ENCODE measurements at places on chromosomes 5 and 9.
A peak's percentile ranks its signal among the peaks of the same experiment; 100 is the strongest.

GRCh38 chr5:83204651-83205050 is 127.3 kb downstream of the XRCC4 start:
- DNase-seq = no peak

DNA sequence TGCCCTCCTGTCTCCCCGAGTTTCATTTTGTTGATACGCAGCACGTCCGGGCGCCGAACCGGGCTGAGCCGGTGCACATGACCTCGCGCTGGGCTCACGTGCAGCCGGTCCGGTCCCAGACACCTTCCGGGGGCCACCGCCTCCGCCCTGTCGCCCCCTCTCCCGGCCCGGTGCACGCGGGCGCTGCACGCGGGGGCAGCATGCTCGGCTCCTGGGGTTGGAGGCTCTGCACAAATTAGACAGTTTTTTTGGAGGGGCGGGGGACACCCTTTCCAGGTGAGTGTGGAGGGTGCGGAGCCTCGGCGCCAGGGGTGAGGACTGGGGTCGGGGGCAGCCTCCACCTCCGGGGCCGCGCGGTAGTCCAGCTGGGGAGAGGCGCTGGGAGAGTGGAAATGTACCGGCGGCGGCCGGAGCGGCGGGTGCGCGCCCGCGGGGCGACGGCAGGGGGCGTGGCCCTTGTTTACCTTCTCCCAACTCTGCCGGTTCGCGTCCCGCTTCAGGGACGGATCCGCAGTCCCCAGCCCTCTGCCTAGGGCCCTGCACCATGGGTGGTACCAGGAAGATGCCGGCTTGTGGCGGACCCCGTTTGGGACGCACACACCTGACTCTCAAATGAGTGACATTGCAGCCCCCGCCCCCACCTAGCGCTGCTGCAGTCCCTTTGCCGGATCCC is 1.1 kb downstream of the JADE2 start:
- peak; percentile 67 for DNase-seq

GRCh38 chr5:67082941-67083340 is 113.7 kb downstream of the CD180 start:
- no peak for DNase-seq

DNA sequence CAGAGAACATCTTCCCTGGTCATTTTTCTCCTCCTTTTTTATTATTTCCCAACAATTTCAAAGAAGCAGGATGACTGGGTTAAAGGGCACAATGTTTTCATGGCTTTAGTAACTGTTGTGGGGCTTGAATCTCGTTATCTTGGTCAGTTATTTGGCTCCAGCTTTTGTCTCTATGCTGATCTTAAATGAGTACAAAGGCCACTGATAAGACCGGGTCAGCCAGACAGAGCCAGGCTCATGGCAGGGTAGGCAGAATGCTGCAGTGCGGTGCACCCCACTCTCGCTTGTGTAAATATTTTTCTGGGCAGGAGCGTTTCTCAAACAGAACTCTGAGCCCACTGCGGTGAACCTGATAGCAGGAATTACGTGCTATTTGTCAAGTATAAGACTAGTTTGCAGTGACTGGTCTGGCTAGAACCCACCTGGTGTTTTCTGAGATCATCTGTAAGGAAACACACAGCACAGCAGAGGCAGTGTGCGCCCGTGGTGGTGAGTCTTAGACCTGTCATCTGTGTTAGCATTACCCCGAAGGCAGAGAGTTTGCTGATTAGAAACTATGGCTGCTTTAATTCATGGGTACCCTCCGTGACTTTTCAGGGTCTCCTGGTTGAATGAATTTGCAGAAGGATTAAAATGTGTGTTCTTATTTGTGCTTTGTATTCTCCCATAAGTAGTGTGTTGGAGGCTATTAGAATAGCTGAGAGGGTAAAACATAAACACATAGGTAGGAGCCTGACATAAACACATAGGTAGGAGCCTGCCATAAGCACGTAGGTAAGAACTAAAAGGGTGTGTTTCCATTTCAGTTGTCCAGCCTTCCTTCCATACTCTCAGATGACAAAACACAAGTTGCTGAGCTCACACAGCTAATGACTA is 158.6 kb upstream of the DMRT1 start:
- DNase-seq = peak; percentile 29

DNA sequence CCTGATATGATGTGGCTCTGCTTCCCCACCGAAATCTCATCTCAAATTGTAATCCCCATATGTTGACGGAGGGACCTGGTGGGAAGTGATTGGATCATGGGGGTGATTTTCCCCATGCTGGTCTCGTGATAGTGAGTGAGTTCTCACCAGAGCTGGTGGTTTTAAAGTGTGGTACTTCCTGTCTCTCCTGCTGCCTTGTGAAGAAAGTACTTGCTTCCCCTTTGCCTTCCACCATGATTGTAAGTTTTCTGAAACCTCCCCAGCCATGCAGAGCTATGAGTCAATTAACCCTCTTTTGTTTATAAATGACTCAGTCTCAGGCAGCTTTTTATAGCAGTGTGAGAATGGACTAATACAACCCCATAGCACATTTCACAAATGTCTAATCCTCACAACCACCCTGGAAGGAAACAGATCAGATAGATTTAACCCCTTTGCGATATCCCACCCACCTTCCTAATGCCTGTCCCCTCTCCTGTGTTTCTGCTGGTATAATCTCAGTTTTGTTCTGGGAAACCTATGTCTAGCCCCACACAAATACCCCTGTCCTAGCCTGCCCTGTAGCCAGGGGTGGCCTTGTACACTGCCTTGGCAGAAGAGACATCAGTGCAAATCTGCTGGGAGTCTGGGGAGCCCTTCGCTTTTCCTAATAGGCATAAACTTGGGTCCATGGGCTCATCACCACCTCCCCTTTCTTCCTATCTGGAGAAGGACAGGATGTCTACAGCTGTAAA is 157.0 kb upstream of the RAI14 start:
- no peak for DNase-seq

- DNase-seq = no peak
These were observed 181.1 kb upstream of the DAB2 start for GRCh38 chr5:39605588-39606575.

DNA sequence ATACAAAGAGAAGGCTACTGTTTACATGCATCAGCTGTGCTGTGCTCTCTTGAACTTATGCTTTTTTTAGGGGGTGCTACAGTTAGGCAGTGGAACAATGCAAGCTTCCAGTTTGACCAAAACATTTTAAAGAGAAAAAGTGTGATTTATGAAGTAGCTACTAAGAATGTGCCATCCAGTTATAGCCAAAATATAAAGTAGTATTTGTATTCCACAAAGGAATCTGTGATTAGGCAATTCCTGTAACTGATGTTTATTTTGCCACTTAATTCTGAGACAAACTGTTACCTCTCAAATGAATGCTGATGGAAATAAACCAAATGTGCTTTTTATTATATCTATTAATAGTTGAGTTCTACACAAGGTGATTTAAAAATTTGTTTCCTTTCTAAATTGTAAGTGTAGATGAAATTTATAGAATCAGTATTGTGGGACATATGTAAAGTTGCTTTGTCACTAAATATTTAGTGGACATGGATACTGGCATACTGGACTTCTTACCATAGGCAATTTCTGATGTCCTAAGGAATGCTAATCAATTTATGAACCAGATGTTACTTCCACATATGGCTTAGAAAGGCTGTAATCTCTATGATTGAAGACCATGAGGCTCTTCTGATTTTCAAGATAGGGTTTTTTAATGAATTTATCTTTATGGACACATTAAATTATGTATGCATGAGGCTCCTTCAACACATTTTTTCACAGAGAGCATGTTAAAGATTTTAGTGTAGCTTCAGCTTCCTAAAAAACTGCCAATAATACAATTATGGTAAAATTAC is 410.2 kb downstream of the PRR16 start:
- no peak for DNase-seq

GRCh38 chr5:71623221-71623794 is 36.2 kb downstream of the MCCC2 start:
- DNase-seq = no peak

GRCh38 chr5:79934681-79935080 is 56.4 kb downstream of the MTX3 start:
- no peak for DNase-seq

DNA sequence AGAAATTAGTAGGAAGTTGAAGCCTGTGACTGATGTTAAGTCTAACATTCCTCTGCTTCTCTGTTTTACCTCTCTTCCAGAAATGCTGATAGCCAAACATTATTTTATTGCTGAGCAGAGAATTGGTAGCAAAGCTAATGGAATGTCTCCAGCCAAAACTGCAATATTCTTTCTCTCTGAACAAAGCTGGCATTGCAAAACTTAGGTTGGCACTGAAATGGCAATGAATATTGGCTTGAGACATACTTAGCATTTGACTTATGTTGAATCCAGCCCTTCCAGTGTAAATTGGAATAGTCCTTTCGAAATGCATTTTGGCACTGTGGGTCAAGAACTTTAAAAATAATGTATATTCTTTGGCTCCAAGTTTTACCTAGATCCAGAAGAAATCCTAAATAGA is 21.1 kb downstream of the FAF2 start:
- DNase-seq = no peak

DNA sequence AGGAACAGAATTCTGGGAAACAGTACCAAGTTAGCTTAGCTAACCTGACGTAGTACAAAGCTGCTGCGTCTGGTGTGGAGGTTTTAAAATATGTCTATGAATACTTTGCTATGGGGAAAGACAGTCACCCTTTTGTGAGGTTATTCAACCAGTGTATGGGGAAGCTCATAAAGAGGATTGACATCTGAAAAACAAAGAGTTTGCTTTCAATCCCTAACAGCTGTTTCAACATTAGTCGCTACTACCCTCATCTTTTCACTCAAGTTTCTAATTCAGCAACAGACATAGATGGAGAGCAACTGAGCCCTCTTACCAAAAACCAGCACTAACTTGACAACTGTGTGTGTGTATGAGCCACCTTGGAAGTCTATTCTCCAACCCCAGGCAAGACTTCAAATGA is 7.8 kb upstream of the MSANTD3 start:
- no peak for DNase-seq

DNA sequence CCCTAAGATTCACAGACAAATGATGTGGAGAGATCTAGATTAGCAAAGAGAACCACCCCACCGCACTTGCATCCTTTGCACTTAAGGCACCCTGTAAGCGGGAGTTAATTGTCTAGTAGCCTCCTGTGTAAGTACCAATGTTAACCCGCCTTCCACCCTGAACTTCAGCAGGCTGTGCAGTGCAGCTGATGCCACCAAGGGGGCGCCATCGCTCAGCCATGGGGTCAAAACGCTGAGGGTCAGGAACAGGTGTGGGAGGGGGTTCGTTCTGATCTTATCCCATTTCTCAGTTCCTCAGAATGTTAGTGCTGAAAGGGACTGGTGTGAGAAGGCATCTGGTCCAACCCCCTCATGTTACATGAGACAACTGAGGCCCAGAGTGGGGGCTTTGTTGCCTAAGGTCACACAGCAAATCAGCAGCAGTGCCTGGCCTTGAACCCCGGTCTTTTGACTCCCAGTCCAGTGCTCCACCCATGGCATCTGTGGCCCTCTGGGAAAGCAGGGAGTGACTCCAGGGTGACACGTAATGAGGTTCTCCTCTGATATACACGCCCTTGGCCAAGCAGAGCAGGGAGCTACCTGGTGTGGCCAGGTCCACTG is 57.3 kb downstream of the CYFIP2 start:
- DNase-seq = no peak

DNA sequence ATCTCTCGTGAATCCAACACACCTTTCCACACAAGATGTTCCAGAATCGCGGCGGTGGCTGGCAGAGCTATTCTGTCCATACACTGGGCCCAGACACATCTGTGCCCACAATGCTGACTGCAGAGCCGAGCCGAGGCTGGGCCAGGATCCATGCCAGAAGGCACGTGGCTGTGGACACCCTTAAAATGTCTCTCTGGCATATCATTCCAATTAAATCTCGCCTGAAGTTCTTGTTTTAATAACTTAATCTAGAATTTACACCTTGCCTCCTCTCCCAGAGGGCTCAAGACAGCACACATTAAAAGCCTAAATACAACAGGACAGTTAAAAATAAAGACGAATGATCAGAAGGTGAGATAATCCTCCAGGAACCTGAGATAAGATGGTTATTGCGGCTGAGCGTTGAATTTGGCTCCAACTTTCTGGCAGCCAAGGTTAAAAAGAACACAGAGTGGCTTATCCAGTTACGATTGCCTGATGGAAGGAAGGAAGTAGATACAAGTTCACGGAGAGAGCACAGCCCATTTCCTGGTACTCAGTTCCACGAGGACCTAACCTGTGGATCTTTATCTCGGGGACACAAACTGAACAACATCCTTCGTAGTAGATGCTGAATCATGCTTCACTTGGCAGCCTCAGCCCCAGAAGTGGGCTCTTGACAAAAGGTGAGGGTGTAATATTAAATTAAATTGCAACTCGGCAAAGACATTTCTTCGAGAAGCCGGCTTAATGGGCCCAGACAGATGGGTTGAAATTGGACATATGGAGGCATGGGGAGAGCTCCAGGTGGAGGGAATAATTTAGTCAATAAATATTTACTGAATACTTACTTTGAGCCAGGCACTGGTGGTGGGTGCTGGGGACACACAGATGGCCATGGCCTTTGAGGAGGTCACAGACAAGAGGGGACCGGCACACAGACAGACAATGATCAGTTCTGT is 86.0 kb upstream of the TBC1D2 start:
- DNase-seq = no peak

DNA sequence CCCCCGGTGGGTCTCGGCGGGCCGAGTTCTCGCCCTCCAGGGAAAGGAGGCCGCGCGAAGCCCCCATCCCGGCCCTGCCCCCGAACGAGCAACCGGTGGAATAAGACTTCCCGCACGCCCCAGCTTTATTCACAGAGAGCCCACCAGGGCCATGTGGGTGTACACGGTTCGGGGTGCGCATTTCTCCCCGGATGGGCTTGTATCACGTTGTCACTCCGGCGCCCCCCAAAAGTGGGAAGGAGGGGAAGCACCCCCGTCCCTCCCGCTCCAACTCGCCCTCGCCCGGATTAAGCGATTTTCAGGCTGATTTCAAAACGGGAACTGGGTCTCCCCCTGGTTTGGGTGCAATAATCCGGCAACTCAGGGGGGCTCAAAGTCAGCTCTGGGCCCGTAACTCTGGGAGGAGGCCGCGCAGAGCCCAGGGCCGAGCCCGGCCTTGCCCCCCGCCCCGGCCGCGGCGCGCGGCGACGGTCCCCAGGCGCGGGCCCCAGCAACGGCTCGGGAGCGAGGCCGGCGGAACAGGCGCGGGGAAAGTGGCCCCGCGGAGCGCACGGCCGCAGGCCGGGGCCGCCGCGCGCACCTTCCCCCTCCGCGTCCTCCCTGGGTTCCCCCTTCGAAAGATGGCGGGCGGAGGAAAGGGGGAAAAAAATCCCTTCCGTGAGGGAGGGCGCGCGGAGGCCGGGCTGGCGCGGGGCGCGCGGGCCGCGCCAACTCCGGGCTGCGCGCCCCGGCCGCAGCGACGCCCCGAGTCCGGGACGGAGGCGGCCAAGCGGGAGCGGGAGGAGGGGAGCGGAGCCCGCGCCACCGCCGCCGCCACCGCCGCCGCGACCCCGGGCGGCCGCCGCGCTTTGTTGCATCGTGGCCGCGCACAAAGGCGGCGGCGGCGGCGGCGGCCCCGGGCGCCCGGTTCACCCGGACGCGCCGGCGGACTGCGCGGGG is 644 bp downstream of the BRD3 start:
- DNase-seq = peak; percentile 69

- no peak for DNase-seq
These were observed 1.2 kb upstream of the SLC25A51 start for GRCh38 chr9:37905131-37905505.

All from kidney (tissue), 22 donors.